Fibroblast of lung (primary cell): ENCODE measurements at places on chromosomes 7 and 10. TPM values are rescaled to one million over a fixed set of nuclear protein-coding genes. Genes with fewer than 3 reads are reported as not detected.

- no peak for DNase-seq
Measured at GRCh38 chr7:143217806-143218205, 4.0 kb upstream of the TAS2R40 start.

ST8SIA6 gene
- total RNA-seq = under 0.01 and 0.26 TPM in 2 replicates

DNA sequence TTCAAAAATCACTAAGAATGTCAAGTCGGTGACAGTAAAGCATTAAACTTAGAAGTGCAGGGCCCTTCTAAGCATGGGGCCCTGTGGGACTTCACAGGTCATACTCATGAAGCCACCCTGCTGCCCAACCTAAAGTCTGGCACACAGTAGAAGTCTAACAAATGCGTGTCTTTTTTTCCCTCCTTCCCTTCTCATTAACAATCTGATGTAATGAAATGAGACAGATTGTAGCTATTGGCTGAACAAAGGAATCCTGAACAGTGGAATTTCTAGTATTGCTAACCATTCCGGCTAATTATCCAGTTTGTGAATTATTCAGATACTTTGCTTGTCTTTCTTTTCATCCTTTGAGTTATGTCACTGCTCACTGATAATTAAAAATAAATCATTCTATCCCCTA, 369.9 kb downstream of the WDR11 start:
- no peak for DNase-seq

IFIT2 gene
- 11.6 and 21.6 TPM in 2 replicates for total RNA-seq

GRCh38 chr7:139791316-139791715, 13.5 kb upstream of the HIPK2 start:
- DNase-seq = no peak
